Kasumi-1 (cell line): ENCODE measurements at places on chromosomes 13 and 19.

DNA sequence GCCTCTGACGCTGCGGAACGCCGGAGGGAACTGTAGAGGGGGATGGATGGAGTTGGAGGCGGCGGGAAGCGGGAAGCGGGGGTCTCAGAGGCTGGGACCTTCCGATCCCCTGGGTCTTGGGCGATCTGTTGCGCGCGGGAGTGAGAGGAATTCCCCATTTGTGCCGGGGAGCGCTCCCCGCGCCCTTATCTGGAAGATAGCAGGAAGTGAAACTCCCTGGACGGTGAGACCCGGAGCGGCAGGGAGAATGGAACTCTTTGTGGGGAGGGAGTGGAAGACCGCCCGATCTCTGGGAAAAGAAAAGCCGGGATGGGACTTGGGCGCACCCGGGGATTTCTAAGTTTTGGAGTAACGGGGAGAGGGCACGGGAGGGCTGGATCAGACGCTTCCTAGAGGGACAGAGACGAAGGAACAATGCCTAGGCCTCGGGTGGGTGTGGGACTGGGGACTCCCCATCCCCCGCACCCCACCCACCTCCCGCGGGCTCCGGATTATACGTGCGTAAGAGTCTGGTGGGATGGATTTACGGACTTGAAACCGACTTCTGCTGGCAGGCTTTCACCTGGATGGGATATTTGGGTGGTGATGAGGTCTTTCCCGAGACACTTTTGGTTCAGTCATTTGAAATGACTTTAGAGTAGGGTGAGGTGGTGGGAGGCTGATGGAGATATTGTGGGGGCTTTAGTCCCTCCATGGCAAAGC, 495 bp downstream of the LSR start:
- no peak for DNase-seq

- peak; percentile 72 for DNase-seq
Measured at GRCh38 chr13:46374710-46375109, 12.3 kb downstream of the RUBCNL start.

GRCh38 chr13:39533651-39534150, 69.3 kb downstream of the LHFPL6 start:
- no peak for DNase-seq

- peak; percentile 7 for DNase-seq
Measured at GRCh38 chr13:67554286-67554685, 324.1 kb upstream of the PCDH9 start.

DNA sequence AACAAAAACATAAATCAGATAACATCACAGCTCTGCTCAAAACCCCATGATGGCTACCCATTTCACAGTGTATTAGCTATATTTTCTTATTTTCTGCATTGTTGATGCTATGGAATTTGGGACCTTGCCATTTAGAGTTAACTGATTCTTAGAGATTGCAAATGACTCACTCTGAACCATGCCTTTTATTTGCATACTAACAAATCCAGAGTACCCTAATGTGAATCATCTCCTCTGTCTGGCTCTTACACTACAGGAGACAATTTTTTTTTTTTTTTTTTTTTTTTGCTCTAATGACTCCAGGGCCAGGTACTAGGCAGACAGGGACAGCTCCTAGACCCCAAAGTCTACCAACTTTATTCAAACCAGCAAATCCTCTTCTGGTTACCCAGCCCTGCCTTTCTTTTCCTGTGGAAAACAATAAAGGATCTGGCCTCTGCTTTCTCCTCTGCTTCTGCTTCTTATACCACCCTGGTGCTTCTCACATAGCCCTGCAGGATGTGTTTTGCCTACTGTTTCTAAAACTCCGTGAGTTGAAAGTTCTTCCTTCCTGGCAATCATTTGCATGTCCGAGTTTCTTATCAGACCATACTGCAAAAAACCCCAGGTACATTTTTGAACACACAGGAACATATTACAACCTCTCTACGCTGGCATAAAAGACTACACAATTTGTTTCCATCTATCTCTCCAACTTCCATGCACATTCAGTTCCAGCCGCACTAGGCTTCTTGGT, 10.6 kb upstream of the ZNF460 start:
- no peak for DNase-seq

DNA sequence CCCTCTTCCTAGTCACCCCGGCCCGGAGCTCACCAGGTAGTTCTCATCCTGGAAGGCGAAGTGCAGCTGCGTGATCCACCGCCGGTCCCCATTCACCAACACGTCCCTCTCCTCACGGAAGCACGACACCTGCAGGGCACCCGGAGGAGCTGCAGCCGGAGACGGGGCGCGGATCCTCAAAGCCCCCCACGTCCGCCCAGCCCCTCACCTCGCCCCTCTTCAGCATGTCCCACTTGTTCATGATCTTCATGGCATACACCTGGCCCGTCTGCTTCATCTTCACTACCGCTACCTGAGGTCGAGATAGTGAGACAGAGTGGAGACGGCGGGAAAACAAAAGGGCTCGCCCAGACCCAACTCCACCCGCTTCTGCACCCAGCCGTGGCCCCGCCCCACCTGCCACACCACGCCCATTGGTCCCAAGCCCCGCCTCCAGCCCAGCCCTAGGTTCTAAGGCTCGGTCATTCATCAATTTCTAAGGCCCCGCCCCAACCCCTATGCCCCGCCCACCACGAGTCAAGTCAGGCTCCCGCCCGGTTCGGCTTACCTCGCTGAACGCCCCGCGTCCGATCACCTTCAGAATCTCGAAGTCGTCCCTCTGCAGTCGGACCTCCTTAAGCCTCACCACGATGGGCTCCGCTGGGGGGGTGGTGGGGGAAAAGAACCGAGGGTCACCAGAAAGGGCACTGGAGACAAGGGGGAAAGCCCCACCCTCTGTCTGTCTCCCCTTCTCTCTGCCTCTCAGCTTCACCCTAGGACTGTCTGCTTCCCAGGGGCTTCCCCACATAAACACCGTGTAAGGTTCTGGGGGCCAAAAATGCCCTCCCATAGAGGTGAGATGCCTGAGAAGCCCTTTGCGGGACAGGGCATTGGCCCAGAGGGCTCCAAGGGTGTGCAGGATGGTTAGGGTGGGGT, 2.8 kb downstream of the DMPK start:
- DNase-seq: peak; percentile 80

GRCh38 chr19:17001603-17002183, 24.9 kb downstream of the CPAMD8 start:
- DNase-seq: no peak

GRCh38 chr13:110329258-110329657, 22.2 kb downstream of the COL4A2 start:
- DNase-seq: no peak

- no peak for DNase-seq
Measured at GRCh38 chr13:112773601-112774447, 84.0 kb downstream of the ATP11A start.

- no peak for DNase-seq
Measured at GRCh38 chr13:114108894-114109293, 23.5 kb downstream of the RASA3 start.

GRCh38 chr13:71830736-71831135, 36.3 kb downstream of the DACH1 start:
- no peak for DNase-seq

DNA sequence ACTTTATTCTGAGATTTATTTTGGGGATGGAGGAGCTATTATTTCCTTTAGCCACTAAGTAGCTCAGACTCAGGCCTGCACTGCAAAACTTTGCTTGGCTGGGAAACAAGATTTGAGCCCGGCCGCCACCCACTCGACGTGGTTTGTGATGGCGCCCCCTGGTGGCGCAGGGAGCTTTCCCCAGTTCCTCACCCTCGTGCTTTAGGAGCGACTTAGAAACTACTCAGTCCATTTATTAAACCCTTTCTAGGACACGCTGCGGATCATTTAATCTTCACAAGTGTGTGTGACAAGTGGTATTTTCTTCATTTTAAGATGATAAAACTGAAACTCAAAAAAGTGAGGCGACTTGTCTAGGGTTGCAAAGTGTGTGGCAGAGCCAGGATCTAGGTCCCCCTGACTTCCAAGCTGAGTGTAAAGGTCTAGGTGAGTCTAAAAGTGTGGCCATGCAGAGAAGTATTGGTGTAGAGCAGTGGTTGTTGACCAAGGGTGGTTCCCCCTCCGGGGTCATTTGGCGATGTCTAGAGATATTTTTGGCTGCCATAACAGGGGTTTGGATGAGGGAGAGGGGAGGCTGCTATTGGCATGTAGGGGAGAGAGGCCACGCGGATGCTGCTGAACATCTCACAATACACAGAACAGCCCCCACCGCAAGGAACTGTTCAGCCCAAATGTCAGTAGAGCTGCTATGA, 2.2 kb downstream of the CXCL17 start:
- DNase-seq: peak; percentile 70

- peak; percentile 66 for DNase-seq
Measured at GRCh38 chr19:17391371-17392151, 2.4 kb downstream of the CCDC194 start.

DNA sequence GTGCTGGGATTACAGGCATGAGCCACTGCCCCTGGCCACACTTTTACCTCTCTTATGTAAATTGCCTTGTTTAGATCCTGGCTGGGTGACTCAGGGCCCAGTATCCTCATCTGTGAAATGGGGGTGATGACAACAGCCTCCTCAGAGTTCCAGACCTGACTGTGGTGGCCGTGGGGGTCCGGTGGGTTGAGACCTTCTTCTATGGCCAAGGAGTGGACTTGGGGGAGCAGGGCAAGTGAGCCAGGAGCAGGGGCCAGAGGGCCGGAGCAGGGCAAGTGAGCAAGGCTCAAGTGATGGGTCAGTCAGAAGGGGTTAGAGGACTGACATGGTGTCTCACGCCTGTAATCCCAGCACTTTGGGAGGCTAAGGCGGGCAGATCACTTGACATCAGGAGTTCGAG, 28.7 kb upstream of the ADGRE5 start:
- DNase-seq: no peak

DNA sequence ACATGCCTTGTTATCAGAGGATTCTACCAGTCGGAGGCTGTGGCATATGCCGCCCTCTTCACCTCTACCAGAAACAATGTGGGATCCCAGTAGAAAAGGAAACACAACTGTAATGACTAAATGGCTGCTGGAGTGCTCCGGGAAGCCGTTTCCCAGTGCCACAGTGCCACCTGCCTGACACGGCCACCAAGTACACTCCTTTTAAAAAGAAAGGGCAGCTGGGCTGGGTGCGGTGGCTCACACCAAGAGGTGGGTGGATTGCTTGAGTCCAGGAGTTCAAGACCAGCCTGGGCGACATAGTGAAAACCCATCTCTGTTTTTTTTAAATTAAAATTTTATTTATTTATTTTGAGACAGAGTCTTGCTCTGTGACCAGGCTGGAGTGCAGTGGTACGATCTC, 67.3 kb downstream of the TRPM4 start:
- DNase-seq: peak; percentile 76

- no peak for DNase-seq
Measured at GRCh38 chr19:9939301-9939913, 3.1 kb upstream of the OLFM2 start.

DNA sequence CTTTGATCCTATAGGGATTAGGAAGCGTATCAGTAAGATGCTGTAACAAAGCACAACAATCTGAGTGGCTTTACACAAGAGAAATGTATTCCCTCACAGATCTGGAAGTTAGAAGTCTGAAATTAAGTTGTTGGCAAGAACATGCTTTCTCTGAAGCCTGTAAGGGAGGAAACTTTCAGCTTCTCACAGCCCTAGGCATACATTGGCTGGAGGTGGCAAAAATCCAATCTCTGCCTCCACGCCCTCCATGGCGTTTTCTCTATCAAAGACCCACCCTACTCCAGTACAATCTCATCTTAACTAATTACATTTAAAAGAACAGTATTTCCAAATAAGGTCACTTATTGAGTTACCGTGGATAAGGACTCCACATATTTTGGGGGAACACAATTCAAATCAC, 211.9 kb downstream of the TDRD3 start:
- DNase-seq: no peak
